ENCODE measurements at places on chromosomes 12 and 14. TPM values are rescaled to one million over a fixed set of nuclear protein-coding genes. Genes with fewer than 3 reads are reported as not detected.

Gene ARHGEF40
- 11.5 TPM for total RNA-seq

Gene AQP2
- total RNA-seq: not detected

Gene ARHGDIB
- 1.2 TPM for total RNA-seq

Gene SOAT2
- 0.24 TPM for total RNA-seq

Gene SERPINA3
- total RNA-seq: 15.9 TPM

Gene GPX2
- 202 TPM for total RNA-seq

Gene ERP27
- not detected for total RNA-seq

Gene HHIPL1
- 0.16 TPM for total RNA-seq

Gene PTPRQ
- 0.01 TPM for total RNA-seq

Gene RILPL1
- 10.4 TPM for total RNA-seq

Gene PRH2
- total RNA-seq: not detected

Gene FLVCR2
- total RNA-seq: 9.2 TPM

Gene EMP1
- 183 TPM for total RNA-seq

Gene FERMT2
- 42.8 TPM for total RNA-seq

Gene VCPKMT
- total RNA-seq: 9.6 TPM

Gene TAS2R31
- total RNA-seq: not detected

Gene ANKS1B
- 0.35 TPM for total RNA-seq

Gene AICDA
- total RNA-seq: 0.07 TPM

Gene TMEM63C
- total RNA-seq: 3.6 TPM

Gene THAP2
- total RNA-seq: 5.6 TPM

Gene DPPA3
- not detected for total RNA-seq

Gene MSI1
- 1.6 TPM for total RNA-seq

Gene GUCY2C
- total RNA-seq: not detected

Gene NTS
- total RNA-seq: 84.7 TPM

Gene DNAL1
- total RNA-seq: 10.2 TPM

Gene POTEG
- total RNA-seq: not detected

Gene LRTM2
- total RNA-seq: not detected

Gene PPFIA2
- not detected for total RNA-seq

Gene LMNTD1
- not detected for total RNA-seq

Gene TSPAN11
- total RNA-seq: 0.05 TPM

Gene RHEBL1
- 6.0 TPM for total RNA-seq

Gene KRT82
- total RNA-seq: not detected

Gene GYS2
- not detected for total RNA-seq

Gene ADGRD1
- total RNA-seq: 0.38 TPM

Gene KRT6C
- total RNA-seq: not detected

Gene TSPAN9
- 35.2 TPM for total RNA-seq

Gene RTRAF
- total RNA-seq: 251 TPM

Gene GPRC5A
- 313 TPM for total RNA-seq

Gene TMPRSS12
- not detected for total RNA-seq

Gene CSRP2
- 20.7 TPM for total RNA-seq

Gene RPGRIP1
- 0.26 TPM for total RNA-seq

Gene TAS2R9
- total RNA-seq: not detected

Gene ELK3
- total RNA-seq: 79.5 TPM

Gene HRK
- total RNA-seq: 1.6 TPM

Gene KLRD1
- not detected for total RNA-seq

Gene NELL2
- total RNA-seq: 0.11 TPM

Gene PKP2
- total RNA-seq: 5.7 TPM
